ENCODE measurements at places on chromosomes 4 and X.

DNA sequence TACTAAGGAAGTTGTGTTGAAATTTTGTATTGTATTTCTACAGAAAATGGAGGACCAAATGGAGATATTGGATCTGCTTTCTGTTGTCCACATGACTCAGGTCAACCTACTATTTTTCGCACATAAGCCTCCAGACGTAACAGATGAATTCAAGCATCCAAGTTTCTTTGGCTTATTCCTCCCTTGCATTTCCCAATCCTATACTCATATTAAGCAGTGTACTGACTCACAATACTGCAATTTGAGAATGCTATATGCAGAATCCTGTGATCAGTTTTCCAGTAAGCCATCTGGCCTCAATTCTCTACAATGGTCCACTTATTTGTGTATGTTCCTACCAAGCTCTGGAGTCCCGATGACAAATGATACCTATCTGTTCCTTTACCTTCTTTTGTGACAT is 75.7 kb downstream of the ASB9 start:
- DNase-seq, result no peak

- DNase-seq, result no peak
Measured at GRCh38 chrX:68462197-68462596, 28.9 kb upstream of the OPHN1 start.

DNA sequence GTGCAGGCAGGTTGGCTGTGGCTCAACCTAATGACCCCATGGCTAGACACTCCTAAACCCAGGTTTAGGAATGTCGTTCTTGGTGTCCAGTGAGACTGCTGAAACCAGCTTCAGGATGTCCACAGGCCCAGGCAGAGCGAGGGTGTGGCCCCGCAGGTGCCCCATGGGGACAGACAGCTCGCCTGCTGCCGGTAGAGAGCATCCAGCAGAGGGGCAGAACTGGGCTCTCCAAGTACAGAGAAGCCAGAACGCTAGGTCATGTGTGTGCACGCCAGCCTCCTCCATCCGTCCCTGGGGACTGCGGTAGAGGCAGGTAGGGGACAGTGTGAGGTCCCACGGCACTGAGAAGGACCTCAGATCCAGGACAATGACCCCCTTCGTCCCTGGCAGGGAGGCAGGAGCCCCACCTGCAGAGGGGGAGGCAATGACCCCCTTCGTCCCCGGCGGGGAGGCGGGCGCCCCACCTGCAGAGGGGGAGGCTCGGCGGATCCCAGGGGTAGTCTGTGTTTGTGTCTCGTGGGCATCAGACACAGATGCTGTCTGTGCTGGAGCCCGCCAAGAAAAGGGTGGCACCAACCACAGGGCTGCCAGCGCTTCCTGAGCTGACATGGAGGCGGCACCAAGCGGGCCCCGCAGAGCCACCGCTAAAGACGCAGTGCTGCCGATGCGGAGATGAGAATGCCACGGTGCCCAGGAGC is 118.4 kb downstream of the FAM53A start:
- no peak for DNase-seq

GRCh38 chr4:95979961-95980876 is 140.3 kb downstream of the PDHA2 start:
- no peak for DNase-seq

GRCh38 chr4:29304595-29304994 is 1415.6 kb upstream of the PCDH7 start:
- DNase-seq, result no peak

GRCh38 chrX:120000490-120001246 is 57.1 kb upstream of the NKAP start:
- no peak for DNase-seq

GRCh38 chr4:118139241-118139640 is 105.0 kb downstream of the NDST3 start:
- no peak for DNase-seq

GRCh38 chr4:26862381-26862915 is 1.8 kb downstream of the STIM2 start:
- no peak for DNase-seq

GRCh38 chrX:26613956-26614355 is 398.0 kb downstream of the MAGEB5 start:
- no peak for DNase-seq

- DNase-seq, result no peak
Measured at GRCh38 chrX:140715787-140716186, 6.2 kb downstream of the LINC00632 start.

DNA sequence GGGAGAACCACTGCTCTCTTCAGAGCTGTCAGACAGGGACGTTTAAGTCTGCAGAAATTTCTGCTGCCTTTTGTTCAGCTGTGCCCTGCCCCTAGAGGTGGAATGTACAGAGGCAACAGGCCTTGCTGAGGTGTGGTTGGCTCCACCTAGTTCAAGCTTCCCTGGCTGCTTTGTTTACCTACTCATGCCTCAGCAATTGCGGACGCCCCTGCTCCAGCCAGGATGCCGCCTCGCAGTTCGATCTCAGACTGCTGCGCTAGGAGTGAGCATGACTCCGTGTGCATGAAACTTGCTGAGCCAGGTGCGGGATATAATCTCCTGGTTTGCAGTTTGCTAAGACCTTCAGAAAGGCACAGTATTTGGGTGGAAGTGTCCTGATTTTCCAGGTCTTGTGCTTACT is 70.9 kb downstream of the MAGEB5 start:
- no peak for DNase-seq

DNA sequence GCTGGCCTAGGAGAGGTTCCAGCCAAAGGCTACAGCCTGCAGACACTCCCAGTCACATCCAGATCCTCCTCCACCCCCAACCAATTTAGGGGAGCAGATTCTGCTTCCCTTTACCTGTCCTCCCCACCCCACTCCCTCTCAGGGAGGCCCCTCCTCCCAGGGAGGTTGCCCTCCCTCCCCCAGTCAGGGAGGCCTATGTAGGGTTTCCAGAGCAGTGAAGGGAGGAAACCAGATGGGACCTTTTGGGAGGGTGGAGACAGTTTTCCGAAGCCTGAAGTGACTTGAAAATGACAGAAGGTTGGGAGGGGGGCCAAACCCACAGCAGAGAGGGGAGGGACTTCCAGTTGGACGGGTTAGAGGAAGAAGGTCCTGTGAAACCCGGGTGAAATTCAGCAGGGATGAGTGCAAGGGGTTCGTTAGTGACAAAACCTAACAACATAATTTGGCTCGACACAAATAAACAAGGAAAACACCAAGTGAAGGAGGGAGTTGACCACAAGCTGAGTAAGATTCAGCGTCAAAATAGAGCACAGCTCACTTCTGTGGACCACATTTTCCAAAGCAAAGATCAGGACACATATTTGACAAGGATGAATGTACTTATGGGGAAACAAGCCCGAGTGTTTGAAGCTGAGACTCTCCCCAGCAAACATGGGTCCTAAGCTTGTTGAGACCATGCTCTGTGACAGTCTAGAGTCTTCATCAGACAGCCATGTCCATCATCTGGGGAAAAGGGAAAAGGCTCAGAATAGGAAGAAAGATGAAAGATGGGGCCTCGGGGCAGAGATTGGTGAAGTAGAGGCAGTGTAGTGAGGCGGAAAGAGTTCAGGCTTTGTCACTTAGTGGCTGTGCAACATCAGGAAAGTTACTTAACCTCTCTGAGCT is 46.4 kb downstream of the PRPS1 start:
- peak; percentile 44 for DNase-seq

DNA sequence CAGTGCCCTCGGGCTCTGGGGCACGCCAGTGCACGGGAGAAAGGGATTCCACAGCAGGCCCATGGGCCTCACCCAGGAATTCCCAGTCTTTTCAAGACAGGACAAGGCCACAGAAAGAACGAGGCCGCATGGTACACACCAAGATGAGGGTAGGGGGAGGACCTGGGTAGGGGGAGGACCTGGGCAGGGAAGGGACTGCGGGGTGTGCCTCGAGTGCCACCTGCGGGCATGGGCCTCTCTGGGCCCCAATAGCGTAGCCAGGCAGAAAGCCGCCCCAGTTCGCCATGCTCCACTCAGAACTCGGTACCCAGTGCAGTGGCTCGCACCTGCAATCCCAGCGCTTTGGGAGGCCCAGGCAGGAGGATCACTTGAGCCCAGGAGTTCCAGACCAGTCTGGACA is 14.0 kb upstream of the DUSP9 start:
- no peak for DNase-seq

DNA sequence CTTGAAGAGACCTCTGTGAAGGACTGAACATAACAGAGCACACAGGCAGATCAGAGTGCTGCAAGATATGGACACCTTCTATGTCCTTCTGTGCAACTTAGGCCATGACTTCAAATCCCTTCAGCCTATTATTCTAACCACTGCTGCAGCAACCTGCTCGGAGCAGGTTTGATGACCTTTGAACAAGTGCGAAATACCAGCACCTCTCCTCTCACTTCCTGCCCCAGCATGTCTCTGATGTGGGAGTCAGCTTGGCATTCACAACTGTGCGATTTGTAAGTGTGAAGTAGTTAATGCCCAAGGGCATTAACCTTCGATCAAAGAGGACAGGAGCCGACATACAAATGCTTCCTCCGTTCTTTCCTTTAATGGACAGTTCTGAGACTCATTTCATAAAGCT is 1.6 kb upstream of the EXOC1 start:
- no peak for DNase-seq

DNA sequence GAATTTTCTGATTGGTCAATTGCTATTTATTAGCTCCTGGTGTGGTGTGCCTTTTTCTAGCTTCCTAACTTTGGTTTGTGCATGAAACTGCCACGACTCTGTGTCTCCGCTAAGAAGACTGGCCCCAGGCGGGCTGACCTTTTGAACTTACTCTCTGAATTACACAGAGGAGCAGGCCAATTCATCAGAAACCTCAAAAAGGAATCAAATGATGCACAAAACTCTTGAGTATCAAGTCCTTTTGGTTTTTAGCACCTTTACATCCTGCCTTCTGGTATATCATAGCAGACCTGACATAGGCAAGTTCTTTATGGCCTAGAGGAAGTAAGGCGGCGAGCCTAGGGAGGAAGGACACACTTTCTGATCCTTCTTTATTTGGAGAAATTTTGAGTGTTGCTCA is 17.6 kb downstream of the TKTL1 start:
- no peak for DNase-seq

- no peak for DNase-seq
Measured at GRCh38 chr4:37549041-37549440, 137.1 kb downstream of the RELL1 start.

DNA sequence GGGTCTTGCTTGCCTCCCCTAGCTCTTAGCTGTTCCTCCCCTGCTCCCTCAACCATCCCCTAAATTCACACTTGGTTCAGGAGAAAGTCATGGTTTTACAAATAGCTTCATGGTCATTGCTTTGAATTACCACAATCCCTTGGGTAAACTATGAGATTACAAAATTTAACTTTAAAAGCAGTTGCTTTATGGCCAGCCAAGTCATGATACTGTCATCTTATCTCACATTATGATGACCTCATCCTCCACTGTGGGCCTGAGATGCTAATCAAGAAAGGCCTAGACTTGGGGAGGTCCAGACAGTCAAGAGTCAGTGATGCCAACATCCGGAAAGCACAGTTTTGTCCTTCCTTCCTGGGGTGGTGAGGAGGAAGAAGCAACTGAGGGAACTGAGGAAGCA is 10.5 kb upstream of the FGF16 start:
- no peak for DNase-seq

DNA sequence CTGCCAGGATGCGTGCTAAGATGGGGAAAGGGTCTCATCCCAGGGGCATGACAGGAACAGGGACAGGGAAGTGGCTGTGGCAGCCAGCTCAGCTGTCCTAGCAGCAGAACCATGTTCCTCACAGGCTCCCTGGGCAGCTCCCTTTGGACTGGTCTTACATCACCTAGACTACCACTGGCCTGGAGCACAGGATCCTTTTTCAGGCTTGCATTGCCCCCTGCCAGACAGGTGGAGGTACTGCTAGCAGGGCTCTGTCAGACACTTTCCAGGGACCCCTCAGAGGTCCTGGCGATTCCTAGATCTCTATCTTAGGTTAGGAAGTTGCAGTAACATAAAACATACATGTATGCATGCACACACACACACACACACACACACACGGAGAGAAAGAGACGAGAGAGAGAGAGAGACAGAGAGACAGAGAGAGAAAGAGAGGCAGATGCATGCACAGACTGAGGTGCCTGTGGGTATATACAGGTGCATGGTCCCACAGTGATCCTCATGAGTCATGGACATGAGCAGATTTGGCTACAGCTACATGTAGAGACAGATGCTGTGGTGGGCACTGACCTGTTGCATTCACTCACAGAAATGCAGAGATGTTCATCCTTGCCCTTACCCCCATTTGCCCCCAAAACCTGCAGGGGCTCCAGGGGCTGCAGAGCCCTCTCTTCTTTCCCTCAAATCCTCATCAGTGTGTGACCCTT is 63.6 kb downstream of the STARD8 start:
- DNase-seq, result no peak

GRCh38 chr4:74267998-74268606 is 40.2 kb upstream of the EPGN start:
- no peak for DNase-seq

- no peak for DNase-seq
Measured at GRCh38 chr4:188603646-188604045, 464.4 kb downstream of the TRIML1 start.

Measured in T follicular helper cell (primary cell).